ENCODE measurements at places on chromosomes 12 and 14. TPM values are rescaled to one million over a fixed set of nuclear protein-coding genes. Genes with fewer than 3 reads are reported as not detected.

The STYK1 gene
- not detected for total RNA-seq

The TCL1B gene
- total RNA-seq, result not detected

The KRT75 gene
- not detected for total RNA-seq

The IL23A gene
- total RNA-seq, result 44.9 TPM

The FBLN5 gene
- 3.7 TPM for total RNA-seq

- no peak for DNase-seq
Observed at GRCh38 chr12:89349814-89350213, 2.5 kb downstream of the DUSP6 start.

DNA sequence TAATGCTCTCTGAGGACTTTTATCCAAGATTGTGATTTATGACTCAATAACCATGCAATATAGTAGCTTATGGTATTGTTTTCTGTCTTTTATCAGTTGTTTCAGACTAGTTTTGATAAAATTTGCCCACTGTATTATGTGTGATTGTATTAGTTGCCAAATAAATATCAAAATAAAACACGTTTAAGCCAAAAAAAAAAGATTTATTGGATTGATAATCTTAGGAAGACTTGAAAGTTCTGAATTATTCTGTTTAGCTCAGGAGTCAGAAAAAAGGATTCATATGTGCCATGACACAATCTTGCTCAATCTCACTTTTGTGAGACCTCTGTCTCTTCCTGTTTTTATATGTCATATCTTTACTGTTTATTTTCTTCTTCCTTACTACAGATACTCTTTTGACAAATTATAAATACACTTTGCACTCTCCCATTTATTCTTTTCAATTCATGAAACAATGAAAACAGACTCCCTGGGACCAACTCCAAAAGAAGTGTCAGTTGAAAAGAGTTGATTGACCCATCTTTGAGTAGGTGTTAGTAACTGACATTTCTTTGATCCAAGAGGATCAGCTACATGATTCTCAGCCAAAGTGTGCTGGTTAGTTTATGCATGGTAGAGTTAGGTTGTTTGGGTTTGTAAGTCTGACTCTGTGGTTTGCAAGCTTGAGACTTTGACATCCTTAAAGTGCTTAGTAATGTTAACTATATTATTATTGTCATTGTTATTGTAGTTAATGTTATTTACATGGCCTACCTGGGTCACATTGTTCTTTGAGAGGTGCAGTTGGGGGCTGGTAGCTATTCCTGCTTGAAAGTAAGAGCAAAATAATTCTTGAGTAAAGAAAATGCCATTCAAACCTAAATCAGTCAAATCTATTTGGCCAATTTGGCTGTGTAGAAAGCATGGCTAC is 2.5 kb downstream of the OR6C76 start:
- no peak for DNase-seq

GRCh38 chr14:51207621-51208020 is 32.4 kb upstream of the TMX1 start:
- no peak for DNase-seq

DNA sequence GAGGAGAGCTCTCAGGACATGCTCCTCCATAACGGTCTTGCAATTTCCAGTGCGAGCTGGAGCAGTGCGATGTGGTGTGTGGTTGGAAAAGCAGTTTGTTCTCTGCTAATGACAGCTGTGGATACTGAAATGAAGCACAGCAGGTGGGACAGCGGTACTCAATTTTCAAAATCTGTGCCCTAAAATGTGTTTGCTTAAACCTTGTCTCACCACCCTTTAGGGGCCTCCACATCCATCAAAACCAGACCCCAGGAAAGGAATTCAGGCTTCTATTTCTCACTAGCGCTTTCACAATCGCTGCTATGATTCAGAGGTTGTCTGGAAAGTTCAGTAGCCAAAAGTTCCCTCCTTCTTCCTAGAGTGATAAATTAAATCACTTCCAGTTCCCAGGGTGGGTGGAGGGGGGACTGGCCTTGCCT is 440.8 kb downstream of the EGLN3 start:
- DNase-seq, result no peak

DNA sequence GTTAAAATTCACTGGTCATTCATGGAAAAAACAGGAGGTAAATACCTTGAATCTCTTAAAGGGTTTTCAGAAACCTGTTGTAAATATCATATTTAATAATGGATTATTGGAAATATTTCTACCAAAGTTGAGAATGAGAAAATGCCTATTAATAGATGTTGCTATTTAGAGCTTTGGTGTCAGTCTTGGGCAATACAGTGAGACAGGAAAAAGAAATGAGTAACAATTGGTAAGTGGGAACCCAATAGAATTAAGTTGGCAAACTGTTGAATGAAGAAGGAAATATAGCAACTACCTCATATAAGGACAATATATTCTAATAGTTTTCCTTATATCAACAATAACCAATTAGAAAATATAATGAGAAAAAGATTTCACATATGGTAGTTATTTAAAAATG is 78.0 kb downstream of the ATF7IP start:
- DNase-seq, result no peak

GRCh38 chr12:22858849-22859570 is 234.0 kb downstream of the ETNK1 start:
- no peak for DNase-seq

- DNase-seq, result no peak
Observed at GRCh38 chr12:46154221-46154985, 114.4 kb downstream of the SLC38A1 start.

DNA sequence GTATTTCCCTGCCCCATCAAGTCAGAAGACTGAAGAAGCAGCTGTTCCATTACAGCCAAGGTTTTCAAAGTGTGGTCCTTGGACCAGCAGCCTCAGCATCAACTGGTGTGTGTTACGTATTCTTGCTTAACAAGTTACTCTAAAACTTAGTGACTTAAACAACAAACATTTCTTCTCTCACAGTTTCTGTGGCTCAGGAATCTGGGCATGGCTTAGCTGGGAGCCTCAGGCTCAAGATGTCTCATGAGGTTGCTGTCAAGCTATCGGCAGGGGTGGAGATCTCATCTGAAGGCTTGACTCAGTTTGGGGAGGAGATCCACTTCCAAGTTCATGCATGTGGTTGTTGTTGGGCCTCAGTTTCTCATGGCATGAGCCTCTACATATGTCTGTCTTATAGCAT is 174.5 kb downstream of the KTN1 start:
- no peak for DNase-seq

- no peak for DNase-seq
Observed at GRCh38 chr12:89521364-89522223, 3.0 kb downstream of the GALNT4 start.
